ENCODE measurements at places on chromosomes 7 and 10.

DNA sequence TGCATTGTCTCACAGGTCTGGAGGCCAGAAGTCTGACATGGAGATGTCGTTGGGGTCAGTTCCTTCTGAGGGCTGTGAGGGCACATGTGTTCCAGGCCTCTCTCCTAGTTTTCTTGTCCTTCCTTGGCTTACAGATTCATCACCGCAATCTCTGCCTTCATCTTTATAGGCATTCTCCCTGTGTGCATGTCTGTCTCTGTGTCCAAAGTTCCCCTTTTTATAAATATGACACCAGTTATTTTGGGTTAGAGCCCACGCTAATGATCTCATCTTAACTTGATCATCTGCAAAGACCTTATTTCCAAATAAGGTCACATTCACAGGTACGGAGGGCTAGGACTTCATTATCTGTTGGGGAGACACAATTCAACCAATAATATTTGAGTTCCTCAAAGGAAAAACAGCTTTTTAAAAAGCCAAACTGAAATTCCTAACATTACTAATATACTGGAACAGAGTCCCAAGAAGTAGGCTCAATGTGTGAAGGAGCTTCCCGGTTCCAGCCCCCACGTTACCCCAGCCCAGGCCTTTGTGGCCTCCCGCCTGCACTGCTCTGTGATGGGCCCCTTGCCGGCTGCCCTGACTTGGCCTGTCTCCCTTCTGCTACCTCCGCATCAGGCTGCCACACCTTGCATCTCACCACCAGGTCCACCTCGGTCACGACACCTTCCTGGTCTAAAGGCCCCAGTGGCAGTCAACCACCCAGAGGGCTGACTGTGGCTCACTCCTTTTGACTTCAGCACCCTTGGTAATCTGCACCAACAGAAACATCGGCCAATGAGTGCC is 142.7 kb downstream of the KCNMA1 start:
- no peak for DNase-seq

GRCh38 chr7:4939971-4940728 is 18.8 kb downstream of the MMD2 start:
- no peak for DNase-seq

DNA sequence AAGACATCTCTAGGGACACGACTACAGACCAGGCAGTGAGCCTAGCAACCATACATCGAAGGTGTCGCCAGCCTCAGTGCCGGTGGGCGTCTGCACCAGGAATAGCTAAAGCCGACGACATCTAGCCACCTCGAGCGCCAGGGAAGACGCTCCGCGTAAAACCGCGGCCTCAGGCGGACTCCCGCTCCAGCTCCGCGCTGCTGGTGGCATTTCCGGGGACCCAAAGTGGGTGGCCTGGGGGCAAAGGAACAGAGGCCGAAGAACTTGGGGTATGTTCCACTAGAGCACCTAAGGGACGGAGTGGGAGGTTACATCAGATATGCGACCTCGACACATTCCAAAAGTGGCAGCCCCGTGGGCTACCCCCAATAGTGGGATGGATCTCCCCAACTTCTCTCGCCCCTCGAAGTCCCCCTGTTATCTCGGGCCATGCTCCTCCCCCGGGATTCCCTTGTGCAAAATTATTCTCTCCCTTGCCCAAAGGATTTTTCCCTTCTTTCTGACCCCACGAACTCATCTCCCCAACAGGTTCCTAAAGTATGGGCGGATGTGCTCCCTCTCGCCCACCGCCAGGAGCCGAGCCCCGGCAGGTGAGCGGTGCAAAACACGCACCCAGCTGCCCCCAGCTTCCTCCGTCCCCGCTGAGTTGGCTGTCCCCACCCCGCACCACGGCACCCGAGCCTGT is 1.2 kb downstream of the KCNMA1 start:
- DNase-seq, result no peak

GRCh38 chr10:48902096-48902495 is 37.5 kb downstream of the LRRC18 start:
- no peak for DNase-seq

Measured in CD8-positive, alpha-beta memory T cell (primary cell).